ENCODE measurements at places on chromosomes 3 and 15.
A peak's percentile ranks its signal among the peaks of the same experiment; 100 is the strongest.

DNA sequence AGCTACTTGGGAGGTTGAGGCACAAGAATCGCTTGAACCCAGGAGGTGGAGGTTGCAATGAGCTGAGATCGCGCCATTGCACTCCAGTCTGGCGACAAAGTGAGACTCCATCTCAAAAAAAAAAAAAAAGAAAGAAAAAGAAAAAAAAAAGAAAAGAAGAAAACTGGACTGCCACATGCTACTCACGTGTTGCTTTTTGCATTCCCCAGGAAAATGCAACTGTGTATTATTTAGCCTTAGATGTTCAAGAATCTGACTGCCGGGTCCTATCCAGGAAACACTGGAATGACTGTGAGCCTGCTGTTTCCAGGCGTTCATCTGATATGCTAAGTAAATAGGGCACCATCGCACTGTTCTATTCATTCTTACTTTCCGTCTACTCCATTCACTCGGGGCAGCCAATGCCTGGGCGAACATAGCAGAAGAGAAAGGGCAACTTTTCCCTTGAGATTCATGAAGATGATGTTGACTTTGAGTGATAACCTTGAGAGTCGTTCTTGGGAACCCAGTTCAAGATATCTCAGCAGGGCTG is 21.4 kb downstream of the HRG start:
- DNase-seq: no peak

DNA sequence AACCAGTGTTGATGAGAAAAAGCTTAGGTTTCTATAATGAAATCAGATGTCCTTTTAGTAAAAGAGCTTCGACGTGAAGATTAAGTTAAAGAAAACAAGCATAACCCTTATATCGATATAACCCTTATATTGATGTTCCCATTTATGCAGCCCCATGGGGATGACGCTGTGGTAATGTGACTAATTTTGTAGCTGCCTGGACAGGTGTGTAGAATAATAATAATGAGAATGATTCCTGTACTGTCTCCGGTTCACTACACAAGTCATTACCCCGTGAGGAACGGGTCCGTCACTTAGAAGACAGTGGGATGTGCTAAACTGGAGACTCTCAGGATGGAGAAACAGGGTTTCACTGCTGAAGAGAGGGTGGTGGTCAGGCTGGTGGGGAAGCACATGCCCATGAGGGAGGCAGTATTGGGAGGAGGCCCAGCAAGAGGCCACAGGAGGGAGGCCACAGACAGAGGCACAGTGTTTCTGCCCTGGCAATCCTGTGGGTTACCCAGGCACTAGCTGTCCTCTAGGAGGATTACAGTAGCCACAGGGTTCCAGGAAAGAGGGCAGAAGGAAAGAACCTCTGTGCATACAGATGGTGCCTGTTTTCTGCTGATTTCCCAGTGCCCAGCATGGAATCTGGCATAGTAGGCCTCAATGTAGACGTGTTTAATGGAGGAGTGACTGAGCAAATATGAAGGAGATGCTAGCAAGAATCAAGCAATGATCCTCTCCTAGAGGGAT is 191.1 kb upstream of the TSC22D2 start:
- no peak for DNase-seq

GRCh38 chr15:45544266-45545023 is 21.9 kb upstream of the SLC30A4 start:
- no peak for DNase-seq

DNA sequence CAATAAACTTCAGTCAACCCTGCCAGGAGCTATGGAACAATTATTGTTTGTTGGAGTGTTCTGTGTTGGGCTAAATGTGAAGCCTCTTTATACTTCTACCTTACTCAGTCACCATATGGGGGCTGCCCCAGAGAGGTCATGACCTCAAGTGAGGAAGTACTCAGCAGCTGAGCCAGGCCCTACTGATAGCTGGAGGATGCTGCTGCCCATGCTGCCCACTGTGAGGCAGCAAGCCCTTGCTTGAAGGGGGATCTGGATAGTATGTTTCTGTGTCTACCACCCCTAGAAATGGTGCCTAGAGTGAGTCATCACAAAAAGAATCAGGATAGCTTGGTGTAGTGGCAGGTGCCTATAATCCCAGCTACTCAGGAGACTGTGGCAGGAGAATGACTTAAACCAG is 4.5 kb upstream of the RPL24 start:
- no peak for DNase-seq

DNA sequence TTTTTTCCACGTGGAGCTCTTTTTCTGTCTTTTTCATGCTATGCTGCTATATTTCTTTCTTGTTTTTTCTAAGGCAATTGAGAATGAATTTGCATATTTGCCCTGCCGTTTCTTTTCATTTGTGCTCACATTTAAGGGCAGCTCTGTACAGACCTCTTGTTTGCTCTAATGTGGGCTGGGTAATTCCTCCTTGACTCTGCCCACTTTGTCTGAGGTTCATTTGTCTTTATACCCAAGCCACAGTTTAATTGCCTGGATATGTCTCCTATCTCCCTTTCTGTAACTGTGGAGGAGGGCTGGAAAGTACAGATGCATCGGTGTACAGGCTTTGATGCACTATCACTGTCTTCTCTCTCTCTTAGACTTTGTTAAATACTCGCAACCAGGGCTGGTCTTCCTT is 195.9 kb downstream of the EPHB1 start:
- DNase-seq: no peak

DNA sequence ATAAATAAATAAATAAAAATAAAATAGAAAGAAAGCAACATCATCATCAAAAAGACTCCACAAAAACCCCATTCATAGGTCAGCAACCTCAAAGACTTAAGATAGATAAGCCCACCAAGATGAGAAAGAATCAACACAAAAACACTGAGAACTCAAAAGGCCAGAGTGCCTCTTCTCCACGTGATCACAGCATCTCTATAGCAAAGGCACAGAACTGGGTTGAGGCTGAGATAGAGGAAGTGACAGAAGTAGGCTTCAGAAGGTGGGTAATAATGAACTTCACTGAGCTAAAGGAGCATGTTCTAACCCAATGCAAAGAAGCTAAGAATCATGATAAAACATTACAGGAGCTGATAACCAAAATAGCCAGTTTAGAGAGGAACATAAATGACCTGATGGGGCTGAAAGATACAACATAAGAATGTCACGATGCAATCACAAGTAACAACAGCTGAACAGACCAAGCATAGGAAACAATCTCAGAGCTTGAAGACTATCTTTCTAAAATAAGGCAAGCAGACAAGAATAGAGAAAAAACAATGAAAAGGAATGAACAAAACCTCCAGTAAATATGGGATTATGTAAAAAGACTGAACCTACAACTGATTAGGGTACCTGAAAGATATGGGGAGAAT is 26.4 kb downstream of the GNB5 start:
- peak; percentile 53 for DNase-seq

DNA sequence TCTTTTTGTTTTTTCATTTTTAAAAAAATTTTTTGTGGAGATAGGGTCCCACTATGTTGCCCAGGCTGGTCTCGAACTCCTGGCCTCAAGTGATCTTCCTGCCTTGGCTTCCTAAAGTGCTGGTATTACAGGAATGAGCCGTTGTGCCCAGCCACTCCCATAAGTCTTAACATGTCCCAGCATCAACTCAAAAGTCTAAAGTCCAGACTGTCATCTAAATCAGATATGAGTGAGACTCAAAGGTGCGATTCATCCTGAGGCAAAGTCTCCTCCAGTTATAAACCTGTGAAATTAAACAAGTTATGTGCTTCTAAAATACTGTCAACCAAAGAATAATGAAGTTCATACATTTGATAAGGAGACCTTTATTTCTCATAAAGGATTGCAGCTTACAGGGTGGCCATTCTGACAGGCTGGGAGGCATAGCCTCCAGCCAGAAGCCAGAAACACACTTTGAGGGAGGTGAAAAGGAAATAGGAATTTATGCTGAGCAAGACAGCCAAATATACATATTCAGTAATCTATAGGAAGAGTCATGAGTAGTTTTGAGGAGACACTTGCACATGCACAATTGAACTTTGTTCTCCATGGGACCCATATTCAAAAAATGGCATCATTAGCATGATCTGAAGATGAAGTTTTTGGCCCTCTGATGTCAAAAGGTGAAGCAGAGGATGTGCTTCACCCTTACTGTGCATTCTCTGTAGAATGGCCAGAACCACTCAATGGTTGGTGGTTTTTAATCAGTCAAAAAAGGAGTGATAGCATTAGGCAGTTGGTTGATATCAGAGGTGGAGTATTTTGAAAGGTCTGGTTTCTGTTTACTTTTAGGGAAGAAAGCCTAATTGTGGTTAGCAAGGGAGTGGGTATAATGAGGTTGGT is 11.0 kb upstream of the ZNF662 start:
- no peak for DNase-seq

GRCh38 chr15:70474471-70475406 is 288.6 kb downstream of the UACA start:
- peak; percentile 52 for DNase-seq

DNA sequence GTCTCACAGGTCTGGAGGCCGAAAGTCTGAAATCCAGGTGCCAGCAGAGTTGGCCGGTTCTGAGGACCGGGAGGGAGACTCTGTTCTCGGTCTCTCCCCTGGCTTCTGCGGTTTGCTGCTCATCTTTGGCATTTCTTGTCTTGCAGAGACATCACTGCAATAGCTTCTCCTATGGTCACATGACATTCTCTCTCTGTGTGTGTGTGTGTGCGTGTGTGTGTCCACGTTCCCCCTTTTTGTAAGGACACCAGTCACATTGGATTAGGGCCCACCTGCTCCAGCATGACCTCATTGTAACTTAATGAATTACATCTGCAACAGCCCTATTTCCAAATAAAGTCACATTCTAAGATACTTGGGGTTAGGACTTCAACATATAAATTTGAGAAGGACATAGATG is 12.4 kb upstream of the ATP10A start:
- DNase-seq: peak; percentile 51

DNA sequence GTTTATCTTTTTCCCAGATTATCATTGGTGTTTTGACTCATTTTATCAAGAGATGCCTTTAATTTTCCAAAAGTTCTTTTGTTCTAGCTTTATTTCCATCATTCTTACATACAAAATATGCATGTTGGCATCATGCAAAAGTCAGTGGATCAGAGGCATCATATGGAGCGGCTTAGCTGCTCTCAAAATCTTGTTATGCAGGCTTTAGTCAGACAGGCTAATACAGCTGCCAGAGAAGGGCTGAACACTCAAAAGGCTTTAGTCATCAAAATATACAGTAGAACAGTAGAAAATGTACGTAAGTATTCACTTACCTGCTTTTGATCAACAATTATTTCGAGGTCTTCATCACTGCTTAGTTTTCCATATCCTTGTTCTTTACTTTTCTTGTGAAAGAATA is 65.5 kb downstream of the PEX5L start:
- DNase-seq: no peak
